Uterine smooth muscle cell (primary cell): ENCODE measurements at places on chromosomes 1 and 21. TPM values are rescaled to one million over a fixed set of nuclear protein-coding genes. Genes with fewer than 3 reads are reported as not detected.

The FABP3 gene
- total RNA-seq = 52.1 and 186 TPM in 2 replicates

The PMVK gene
- 6.9 and 9.6 TPM in 2 replicates for total RNA-seq

The NBPF4 gene
- total RNA-seq = not detected in 2 replicates

The LAMB3 gene
- total RNA-seq = 8.7 and 12.3 TPM in 2 replicates

The GLIS1 gene
- total RNA-seq = 0.22 and 0.50 TPM in 2 replicates

The SH2D1B gene
- total RNA-seq = under 0.01 TPM in 1 of 2 replicates, not detected in the other

The FAM167B gene
- 0.44 and 0.50 TPM in 2 replicates for total RNA-seq

The POGK gene
- 26.0 and 27.1 TPM in 2 replicates for total RNA-seq

The CLCN6 gene
- 22.5 and 28.4 TPM in 2 replicates for total RNA-seq

The TUT4 gene
- 34.7 and 40.2 TPM in 2 replicates for total RNA-seq

The SYTL1 gene
- 0.11 and 0.37 TPM in 2 replicates for total RNA-seq

The MRPL20 gene
- total RNA-seq = 72.1 and 100 TPM in 2 replicates

The CFHR5 gene
- not detected in 2 replicates for total RNA-seq

The DPH2 gene
- 11.4 and 14.3 TPM in 2 replicates for total RNA-seq

The SELE gene
- total RNA-seq = not detected in 2 replicates

The SLC25A44 gene
- total RNA-seq = 7.6 and 11.2 TPM in 2 replicates

The OSCP1 gene
- 7.7 and 15.5 TPM in 2 replicates for total RNA-seq

The RHBDL2 gene
- total RNA-seq = 0.25 and 0.77 TPM in 2 replicates

The SIPA1L2 gene
- 0.44 and 2.1 TPM in 2 replicates for total RNA-seq

The MAEL gene
- not detected in 2 replicates for total RNA-seq

The UTS2 gene
- total RNA-seq = 0.12 TPM in 1 of 2 replicates, not detected in the other

The PPP1R8 gene
- 43.0 and 54.2 TPM in 2 replicates for total RNA-seq

The PPM1J gene
- 1.1 and 1.8 TPM in 2 replicates for total RNA-seq

The OLFML2B gene
- 4.9 and 7.0 TPM in 2 replicates for total RNA-seq

The ETV3 gene
- total RNA-seq = 14.7 and 15.5 TPM in 2 replicates

The RGS13 gene
- not detected in 2 replicates for total RNA-seq

The SEMA4A gene
- total RNA-seq = 0.66 and 1.2 TPM in 2 replicates

The CDC20 gene
- 37.7 and 171 TPM in 2 replicates for total RNA-seq

The SHCBP1L gene
- 0.11 TPM in 1 of 2 replicates, not detected in the other for total RNA-seq

The BSND gene
- total RNA-seq = not detected in 2 replicates

The DTL gene
- 6.9 and 21.2 TPM in 2 replicates for total RNA-seq

The EXTL1 gene
- total RNA-seq = 0.44 and 0.75 TPM in 2 replicates

The BRDT gene
- total RNA-seq = not detected in 2 replicates

The CD1B gene
- not detected in 2 replicates for total RNA-seq

The GREM2 gene
- 1.00 and 1.9 TPM in 2 replicates for total RNA-seq

The ZSWIM5 gene
- total RNA-seq = 0.89 and 1.2 TPM in 2 replicates

The SLC19A1 gene
- total RNA-seq = 5.2 and 9.3 TPM in 2 replicates

The PM20D1 gene
- total RNA-seq = not detected in 2 replicates

The LINGO4 gene
- total RNA-seq = under 0.01 TPM in 1 of 2 replicates, not detected in the other

The CFAP107 gene
- 0.12 TPM in 1 of 2 replicates, not detected in the other for total RNA-seq

The ERG gene
- 0.11 and 0.37 TPM in 2 replicates for total RNA-seq

The SPATA46 gene
- total RNA-seq = 0.12 TPM in 1 of 2 replicates, not detected in the other

The ZNF683 gene
- total RNA-seq = not detected in 2 replicates

The OR2L2 gene
- under 0.01 TPM in 1 of 2 replicates, not detected in the other for total RNA-seq

The NOC2L gene
- 84.2 and 155 TPM in 2 replicates for total RNA-seq

The ZFYVE9 gene
- total RNA-seq = 37.3 and 47.7 TPM in 2 replicates

The TMEM200B gene
- 21.0 and 22.8 TPM in 2 replicates for total RNA-seq

The SPRR2B gene
- not detected in 2 replicates for total RNA-seq

The FBXO44 gene
- total RNA-seq = 10.0 and 24.5 TPM in 2 replicates
